ENCODE measurements at places on chromosomes 13 and 19.

- DNase-seq = no peak
Observed at GRCh38 chr19:44345959-44346358, 10.5 kb downstream of the ZNF112 start.

DNA sequence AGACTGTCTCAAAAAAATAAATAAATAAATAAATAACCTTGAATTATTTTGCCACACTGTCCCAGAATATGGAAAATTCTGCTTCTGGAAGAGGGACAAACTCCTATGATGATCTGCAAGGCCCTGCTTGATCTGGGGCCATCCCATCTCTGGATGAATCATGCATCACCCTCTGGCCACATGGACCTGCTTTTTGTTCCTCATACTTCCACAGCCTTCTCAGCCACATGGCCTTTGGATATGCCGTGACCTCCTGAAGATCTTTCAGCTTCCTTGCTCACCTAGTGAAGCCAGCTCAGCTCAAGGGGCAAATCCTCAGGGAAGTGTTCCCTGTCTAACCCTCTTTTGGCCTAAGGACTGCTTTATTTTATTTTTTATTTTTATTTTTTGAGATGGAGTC lies 10.3 kb downstream of the IER2 start:
- DNase-seq = no peak

- DNase-seq = no peak
Observed at GRCh38 chr19:50242581-50242980, 39.2 kb downstream of the MYH14 start.

DNA sequence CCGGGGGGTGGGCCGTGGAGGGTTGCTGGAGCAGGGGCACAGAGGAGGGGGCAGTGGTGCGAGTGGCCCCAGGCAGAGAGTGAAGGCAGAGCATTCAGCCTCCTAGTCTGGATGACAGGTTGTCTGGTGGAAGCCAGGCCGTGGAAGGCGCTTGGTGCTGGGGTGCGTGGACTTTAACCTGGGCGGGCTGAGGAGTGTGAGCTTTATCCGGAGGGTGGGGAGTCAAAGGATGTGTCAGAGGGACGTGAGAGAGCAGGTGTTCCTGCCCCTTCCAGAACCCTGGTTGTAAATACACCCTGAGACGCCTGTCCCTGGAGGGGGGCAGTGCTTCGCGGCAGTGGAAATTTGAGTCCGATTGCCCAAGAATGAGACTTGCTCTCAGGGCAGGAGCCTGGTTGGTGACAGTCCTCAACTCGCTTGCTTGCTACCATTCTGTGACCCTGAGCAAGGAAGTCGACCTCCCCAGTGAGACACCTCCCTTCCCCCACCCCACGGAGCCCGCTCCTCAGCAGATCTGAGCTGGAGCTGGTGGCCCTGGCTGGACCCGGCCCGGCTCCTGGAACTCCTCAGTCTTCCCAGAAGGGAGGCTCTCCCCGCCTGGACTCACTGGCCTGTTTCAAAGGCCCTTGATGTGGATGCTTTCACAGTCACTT lies 2.3 kb downstream of the SPPL2B start:
- DNase-seq = no peak

DNA sequence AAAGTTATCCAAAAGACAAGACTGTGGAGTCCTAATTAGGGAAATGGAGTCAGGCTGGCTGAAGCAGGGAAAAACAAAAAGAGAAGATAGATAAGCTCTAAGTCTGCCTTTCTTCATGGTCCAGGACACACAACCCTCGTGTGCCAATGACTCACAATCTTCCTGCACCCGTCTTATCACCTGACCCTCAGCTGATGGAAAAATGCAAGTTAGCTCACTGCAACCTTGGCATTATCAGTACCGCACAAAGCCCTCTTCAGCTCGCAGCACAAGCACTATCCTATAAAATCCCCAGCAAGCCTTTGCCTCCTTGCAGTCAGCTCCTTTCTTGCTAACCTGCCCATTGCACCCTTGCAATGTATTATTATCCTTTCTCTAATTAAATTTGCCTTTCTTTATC lies 4.3 kb downstream of the OR7A5 start:
- no peak for DNase-seq

DNA sequence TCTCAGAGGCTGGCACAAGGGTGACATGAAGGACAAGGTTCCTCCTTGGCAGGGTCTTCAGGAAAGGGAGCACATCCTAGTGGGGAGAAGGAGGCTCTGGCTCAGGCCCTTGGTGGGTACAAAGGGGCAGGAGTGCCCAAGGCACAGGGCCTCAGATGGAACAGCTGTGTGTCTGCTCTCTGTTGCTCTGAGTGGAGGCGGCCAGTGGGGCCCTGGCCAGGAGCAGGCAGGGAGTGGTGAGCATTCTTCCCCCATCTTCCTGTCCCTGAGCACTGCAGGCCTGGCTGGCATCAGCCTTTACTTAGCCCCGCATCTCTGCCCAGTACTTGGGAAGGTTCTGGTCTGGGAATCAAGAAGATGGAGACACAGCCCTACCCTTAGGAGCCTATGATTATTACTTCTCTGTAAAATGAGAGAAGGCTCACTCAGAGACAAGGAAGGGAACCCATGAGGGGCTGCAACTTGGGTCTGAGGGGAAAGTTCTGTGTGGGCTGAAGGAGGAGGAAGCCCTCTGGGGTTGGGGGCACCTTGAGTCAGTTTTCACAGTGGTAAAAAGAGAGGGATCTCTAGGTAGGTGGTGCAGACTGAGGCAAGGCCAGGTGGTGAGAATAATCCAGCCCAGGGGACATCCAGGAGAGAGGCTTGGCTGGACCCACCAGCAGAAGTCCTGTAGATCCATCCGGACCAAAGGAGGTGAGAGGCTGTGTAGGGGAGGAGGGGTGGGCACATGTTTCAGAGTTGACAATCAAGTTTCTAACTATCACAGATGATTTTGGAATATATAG lies 173.5 kb downstream of the TSHZ3 start:
- DNase-seq = no peak

- DNase-seq = no peak
Observed at GRCh38 chr13:28582225-28582891, 76.6 kb upstream of the POMP start.

DNA sequence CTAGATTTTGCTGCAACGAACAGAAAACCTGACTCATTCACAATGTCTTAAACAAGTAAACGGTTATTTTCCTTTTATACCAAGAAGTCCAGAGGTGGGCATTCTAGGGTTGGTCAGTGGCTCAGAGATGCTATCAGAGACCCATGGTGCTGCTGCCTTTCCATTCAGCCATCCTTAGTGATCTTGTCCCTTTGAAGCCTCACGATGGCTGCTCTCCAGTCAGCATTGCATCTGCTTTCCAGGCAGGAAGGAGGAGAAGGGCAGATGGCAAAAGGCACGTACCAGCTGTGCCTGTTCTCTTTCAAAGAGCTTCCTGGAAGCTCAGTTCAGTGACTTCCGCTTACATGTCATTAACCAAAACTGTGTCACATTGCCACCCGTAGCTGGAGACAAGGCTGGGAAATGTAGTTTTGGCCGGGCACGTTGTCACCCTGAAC lies 30.1 kb downstream of the WDFY2 start:
- peak; percentile 74 for DNase-seq

DNA sequence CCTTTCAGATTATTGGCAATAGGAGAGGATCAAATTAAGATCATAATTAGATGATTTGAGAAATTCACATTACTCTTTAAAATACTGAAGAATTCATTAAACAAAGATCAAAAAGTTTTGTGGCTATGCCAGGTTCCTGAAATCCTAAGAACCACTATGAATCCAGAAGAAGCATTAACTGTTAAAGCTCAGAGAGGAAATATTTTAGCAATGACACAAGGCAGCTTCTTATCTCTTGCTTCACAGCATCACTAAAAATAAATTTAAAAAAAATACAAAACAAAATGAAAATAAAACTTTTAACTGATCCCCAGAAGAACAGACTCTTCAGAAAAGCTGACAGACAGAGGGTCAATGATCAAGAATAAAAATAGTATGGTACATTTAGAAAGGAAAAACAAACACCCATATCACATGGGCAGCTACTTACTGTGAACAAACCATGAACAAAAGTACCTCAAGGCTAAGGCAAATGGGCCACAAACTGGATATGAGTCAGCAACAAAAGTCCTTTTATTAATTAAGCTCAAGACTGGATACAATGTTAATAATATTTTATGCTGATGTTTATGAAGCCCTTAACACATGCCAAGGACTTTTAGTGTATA lies 19.6 kb downstream of the RNF6 start:
- no peak for DNase-seq

DNA sequence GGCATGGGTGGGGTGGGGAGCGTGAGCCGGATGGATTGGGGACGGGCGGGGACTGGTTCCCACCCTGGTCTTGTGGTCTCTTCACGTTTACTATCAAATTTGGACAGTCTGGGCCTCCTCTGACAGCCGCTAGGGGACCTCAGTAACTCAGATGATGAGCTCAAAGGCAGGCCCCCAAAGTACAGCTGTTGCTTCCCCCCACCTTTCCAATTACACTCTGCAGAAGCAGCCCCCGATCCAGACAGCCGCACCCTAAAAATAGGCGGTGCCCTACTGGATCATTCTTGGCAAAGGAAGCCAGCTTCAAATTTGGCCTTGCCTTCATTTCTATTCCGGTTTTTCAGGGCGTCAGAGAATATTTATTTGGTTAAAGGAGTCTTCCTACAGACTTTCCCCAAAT lies 1.9 kb upstream of the FOXO1 start:
- peak; percentile 70 for DNase-seq

DNA sequence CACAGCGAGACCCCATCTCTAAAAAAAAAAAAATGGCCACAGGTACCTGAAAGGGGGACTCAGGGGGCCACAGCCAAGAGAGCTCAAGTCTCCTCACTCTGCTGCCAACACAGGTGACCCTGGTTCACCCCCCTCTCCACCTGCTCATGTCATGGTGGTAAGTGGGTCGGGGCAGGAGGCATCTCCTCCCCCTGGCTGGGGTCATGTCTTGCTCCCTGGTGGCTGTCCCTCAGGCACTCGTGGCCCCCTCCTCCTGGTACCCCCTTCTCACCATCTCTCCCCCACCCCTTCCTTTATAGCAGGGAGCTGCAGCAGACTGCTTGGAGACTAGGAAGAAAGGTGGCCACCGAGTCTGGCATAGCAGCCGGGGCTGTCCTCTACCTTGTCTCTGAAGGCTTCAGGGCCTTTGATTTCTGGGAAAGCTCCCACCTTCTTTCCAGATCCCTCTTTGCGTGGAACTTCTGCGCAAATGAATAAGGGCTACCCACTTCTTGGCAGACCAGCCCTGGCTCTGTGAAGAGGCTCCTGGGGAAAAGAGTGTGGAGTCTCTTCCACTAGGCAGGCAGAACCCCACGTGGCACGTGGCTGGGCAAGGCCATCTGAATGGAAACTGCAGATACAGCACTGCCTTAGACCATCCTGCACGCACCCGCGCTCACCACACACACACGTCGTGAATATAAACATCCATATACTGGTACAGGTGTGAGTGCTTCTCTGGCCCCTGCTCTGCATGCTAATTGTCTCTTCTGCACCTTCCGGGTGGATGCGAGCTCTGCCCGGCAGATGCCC lies 20.1 kb upstream of the MIER2 start:
- no peak for DNase-seq

GRCh38 chr13:43377149-43377548 lies 353.8 kb downstream of the DNAJC15 start:
- DNase-seq = no peak

GRCh38 chr13:22061371-22061805 lies 390.5 kb downstream of the FGF9 start:
- DNase-seq = peak; percentile 86

DNA sequence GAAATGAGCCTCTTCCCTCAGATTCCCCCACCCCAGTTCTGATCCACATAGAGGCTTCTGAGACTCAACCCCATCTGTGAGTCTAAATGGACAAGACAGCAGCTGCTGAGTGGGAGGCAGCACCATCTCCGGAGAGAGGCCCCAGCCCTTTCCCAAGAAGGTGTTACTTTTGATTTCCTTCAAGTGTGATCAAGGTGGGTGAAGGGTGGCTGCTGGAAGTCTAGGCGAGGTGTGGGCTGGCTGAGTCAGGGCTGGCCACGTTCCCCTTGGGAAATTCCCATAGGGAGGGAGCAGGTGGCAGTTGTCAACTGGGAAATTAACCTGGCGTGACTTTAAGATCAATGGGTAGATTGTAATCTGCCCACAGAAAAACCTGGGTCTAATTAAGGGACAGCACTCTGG lies 148.0 kb downstream of the FOXO1 start:
- DNase-seq = peak; percentile 84

- DNase-seq = no peak
Observed at GRCh38 chr13:45441633-45442032, 23.1 kb upstream of the COG3 start.

- DNase-seq = no peak
Observed at GRCh38 chr13:105336706-105337576, 1198.5 kb downstream of the EFNB2 start.

DNA sequence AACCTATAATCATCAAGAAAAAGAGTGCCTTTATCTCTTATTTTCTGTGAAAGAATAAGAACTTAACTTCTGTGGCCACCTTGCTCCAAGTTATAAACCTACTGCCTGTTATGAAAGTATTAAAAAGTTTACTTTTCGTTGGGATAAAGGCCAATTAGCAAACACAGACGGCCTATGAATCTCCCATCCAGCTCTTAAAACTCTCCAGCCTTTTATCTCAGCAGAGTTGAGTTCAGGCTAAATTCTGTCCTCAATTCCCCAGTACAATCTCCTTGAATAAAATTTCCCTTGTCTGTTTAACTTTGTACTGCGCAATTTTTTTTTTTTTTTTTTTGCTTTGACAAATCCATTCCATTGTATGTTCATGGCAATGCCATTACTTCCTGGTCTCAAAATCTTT lies 1058.4 kb downstream of the SLITRK5 start:
- DNase-seq = no peak

GRCh38 chr13:39315796-39316195 lies 277.5 kb downstream of the NHLRC3 start:
- no peak for DNase-seq

GRCh38 chr13:43260999-43261398 lies 237.6 kb downstream of the DNAJC15 start:
- DNase-seq = no peak

DNA sequence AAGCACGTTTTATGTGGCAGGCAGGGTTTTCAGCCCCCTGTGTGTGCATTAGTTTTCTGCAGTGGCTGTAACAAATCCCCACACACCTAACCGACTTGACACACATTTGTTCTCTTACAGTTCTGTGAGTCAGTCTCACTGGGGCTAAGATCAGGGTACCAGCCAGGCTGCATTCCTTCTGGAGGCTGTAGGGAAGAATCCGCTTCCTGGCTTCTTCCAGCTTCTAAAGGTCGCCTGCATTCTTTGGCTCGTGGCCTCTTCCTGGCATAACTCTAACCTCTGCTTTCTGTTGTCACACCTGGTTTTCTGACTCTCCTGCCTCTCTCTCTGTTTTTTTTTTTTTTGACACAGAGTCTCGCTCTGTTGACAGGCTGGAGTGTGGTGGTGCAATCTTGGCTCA lies 6.4 kb downstream of the ELSPBP1 start:
- DNase-seq = no peak

GRCh38 chr13:61084988-61085387 lies 330.7 kb downstream of the PCDH20 start:
- no peak for DNase-seq

- no peak for DNase-seq
Observed at GRCh38 chr13:99507054-99507453, 5.8 kb downstream of the TM9SF2 start.

- DNase-seq = peak; percentile 59
Observed at GRCh38 chr19:3980353-3981251, 4.7 kb downstream of the EEF2 start.

GRCh38 chr13:110676595-110677587 lies 29.0 kb downstream of the CARS2 start:
- DNase-seq = no peak

GRCh38 chr13:105665284-105665683 lies 870.2 kb downstream of the EFNB2 start:
- DNase-seq = no peak

- DNase-seq = no peak
Observed at GRCh38 chr13:105725887-105726286, 809.6 kb downstream of the EFNB2 start.

GRCh38 chr13:111659219-111659775 lies 338.9 kb downstream of the TEX29 start:
- DNase-seq = no peak
